ENCODE measurements at places on chromosomes 1 and 21. TPM values are rescaled to one million over a fixed set of nuclear protein-coding genes. Genes with fewer than 3 reads are reported as not detected.

Gene CAMSAP2
- total RNA-seq = 21.4 TPM

Gene KCNJ6
- total RNA-seq = 0.12 TPM

Gene SEC16B
- total RNA-seq = 7.3 TPM

Gene ESPN
- 3.1 TPM for total RNA-seq

Gene LRRC53
- not detected for total RNA-seq

All from mucosa of gallbladder (tissue), 1 donor.